ENCODE measurements at places on chromosomes 13 and 19. TPM values are rescaled to one million over a fixed set of nuclear protein-coding genes. Genes with fewer than 3 reads are reported as not detected.

CEACAM20 gene
- total RNA-seq: not detected

ACP7 gene
- not detected for total RNA-seq

UPF1 gene
- total RNA-seq: 74.0 TPM

LPAR6 gene
- 7.9 TPM for total RNA-seq

ZNF850 gene
- 7.0 TPM for total RNA-seq

KBTBD7 gene
- 3.7 TPM for total RNA-seq

DNA sequence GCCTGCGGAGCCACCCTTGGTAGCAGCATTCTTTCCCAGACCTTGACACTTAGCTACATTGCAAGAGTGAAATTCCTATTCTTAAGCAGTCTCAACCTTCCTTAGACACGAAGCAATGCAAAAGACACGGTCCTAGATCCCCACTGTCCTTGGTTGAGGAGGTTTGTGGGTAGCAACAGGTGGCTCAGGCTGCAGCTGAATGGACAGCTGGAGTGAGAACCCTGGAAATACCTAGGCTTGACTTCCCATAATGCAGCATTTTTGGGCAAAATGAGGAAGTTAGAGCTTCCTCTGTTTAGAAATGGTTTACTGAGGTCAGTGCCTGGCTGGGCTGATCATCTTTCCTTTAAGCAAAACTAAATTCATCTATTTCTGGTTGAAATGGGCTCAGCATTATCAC lies 296.6 kb downstream of the RFC3 start:
- no peak for DNase-seq

- no peak for DNase-seq
These were observed 415.6 kb downstream of the DCT start for GRCh38 chr13:94063848-94064247.

GRCh38 chr19:49148044-49148682 lies 7.0 kb downstream of the HRC start:
- DNase-seq: no peak

DNA sequence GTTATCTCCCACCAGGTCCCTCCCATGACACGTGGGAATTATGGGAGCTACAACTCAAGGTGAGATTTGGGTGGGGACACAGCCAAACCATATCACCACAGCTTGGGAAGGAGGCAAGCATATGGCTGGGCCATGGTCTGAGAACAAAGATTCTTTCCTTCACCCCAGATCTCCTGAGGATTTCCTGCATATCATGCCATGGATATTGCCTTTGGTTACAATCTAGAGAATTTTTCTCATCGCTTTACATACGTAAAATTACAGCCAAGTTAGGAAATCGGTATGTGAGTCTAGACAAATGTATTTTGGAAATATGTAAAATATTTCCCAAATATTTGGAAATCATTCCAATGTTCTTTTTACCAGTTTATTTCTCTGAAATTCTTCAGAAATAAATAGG lies 398.3 kb downstream of the RFC3 start:
- no peak for DNase-seq

GRCh38 chr13:21427741-21428140 lies 31.4 kb downstream of the ZDHHC20 start:
- DNase-seq: no peak

- no peak for DNase-seq
These were observed 41.2 kb downstream of the STK24 start for GRCh38 chr13:98535501-98536354.

GRCh38 chr19:4547303-4548237 lies 7.7 kb upstream of the LRG1 start:
- peak; percentile 63 for DNase-seq

DNA sequence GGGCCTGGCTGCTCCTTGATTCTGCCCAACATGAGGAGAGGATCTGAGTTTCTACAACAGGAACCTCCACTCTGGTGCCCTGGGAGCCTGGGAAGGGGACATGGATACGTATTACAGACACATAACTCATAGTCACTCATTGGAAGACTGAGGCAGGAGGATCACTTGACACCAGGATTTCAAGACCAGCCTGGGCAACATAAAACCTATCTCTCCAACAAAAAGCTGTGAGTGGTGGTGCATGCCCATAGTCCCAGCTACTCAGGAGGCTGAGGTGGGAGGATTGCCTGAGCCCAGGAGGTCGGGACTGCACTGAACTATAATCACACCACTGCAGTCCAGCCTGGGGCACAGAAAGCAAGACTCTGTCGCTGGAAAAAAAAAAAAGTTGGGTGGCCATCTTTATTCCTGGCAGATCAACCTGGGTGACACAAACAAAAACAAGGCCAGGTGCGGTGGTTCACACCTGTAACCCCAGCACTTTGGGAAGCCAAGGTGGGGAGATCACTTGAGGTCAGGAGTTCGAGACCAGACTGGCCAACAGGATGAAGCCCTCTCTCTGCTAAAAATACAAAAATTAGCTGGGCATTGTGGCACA lies 1.1 kb upstream of the KLF1 start:
- no peak for DNase-seq

DNA sequence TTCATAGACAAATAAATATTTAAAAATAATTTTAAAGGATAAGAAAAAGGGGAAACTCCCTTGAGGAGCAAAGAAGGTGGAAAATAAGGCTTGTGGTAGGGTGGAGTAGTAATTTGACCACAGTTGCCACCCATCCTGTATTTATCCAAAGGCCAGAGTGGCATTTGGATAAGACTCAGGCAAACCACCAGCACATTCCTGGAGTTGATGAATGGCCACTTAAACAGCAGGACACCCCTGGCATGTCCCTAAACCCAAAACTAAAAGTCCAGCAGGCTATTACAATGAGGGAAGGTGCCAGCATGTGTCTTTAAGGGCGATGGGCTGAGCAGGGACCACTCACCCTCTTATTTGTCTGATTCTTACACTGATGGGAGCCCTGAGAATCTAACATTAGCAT lies 9.8 kb upstream of the FRY start:
- DNase-seq: no peak

DNA sequence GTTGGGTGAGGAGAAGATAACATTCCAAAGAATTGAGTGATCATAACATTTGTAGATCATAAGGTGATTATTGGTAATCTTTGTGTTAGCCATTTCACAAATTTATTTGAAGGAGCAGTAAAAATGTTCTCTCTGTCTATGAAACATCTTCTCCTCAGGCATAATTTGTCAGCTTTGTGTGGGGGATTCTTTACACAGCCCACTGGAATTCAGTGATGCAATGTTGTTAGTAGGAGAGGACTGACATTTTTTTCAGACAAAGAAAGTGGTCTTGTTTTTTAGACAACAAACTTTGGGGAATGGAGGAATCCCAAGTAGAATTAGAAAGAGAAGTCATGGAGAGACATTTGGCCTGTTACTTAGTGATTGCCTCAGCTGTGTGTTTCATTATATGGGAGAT lies 100.3 kb downstream of the ITGBL1 start:
- no peak for DNase-seq

DNA sequence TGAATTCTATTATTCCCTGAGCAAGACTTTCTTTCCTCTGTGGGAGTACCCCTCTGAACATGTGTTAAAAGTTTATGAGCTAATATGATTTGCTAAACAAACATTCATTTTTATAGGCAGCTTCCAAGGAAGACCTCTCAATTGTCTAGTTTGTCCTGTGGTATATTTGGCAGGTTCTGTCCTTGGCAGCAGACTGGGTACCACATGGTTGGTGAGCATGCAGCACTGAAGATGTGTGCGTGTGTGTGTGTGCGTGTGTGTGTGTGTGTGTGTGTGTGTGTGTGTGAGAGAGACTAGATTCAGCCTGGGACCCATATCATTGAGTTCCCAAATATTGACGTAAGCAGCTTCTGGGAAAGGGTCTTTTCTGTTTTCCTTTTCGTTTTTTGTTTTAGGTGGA lies 24.0 kb downstream of the FGF9 start:
- DNase-seq: no peak

DNA sequence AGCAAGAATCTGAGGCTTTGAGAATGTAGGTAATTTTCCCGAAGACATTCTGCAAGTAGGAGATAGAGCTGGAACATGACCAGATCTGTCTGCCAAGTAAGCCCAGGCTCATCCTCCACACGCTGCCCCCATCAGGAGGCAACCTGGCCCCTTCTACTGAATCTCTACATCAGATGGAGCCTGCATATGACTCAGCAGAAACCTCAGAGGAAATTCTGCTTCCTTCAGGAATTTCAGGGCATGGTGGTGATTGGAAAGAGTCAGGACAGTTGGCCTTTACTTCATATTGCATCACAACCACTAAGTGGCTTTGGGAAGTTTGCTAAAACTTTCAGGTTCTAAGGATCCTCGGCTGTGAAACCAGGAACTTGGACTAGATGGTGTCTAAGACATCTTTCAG lies 85.2 kb downstream of the LRRC63 start:
- DNase-seq: no peak

GRCh38 chr13:91311491-91311890 lies 36.0 kb upstream of the MIR17HG start:
- no peak for DNase-seq

GRCh38 chr19:2290441-2291184 lies 8.6 kb upstream of the PEAK3 start:
- DNase-seq: peak; percentile 40

DNA sequence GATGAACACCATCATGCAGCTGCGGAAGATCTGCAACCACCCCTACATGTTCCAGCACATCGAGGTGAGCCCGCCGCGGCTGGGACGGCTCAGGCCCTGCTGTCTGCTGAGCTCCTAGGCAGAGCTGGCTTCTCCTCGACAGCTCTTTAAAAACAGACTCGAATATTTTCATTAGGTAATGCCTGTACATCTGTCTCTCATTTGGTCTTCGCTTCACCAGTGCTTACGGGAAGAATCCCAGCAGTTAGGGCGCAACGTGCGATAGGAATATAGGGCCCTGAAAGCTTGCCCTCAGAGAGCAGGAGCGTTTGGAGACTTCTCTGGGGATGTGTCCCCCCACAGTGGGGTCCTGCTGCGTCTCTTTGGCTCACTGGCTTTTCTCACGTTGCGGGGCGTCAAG lies 63.8 kb upstream of the LDLR start:
- no peak for DNase-seq

GRCh38 chr19:5314012-5314906 lies 26.4 kb downstream of the PTPRS start:
- no peak for DNase-seq

Measured in activated CD4-positive, alpha-beta T cell treated with anti-CD3 and anti-CD28 coated beads for 36 hours (primary cell).